Central memory CD4-positive, alpha-beta T cell (primary cell): ENCODE measurements at places on chromosomes 7 and 10.
A peak's percentile ranks its signal among the peaks of the same experiment; 100 is the strongest.

DNA sequence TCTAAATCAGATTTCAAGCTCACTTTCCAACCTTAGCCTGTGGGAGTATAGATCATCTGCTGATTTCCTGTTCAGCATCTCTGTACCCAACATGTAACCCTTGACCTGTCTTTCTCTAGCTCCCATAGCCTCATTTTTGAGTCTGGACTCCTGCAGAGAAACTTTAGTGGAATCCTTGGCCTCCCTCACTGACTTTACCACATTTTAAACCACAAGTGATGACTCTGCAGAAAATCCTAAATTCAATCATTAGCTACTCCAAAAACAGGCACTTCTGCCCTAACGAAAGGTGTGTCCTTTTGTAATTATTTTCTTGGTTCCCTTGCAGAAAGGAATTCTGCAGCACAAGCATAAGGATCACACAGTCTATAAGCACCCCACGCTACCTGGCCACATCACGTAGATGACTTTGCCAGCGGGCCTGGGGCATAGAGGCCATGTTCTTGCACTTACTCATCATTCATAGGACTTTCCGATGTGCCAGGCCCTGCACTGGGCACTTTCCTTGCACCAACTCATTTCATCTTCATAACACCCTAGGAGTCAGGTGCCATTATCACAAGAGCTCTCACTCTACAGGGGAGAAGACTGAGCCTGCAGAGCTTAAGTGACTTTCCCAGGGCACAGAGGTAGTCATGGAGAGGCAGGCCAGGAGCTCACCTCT is 57.2 kb upstream of the OPALIN start:
- DNase-seq: no peak

- no peak for DNase-seq
Observed at GRCh38 chr7:158371856-158372255, 215.8 kb downstream of the PTPRN2 start.

DNA sequence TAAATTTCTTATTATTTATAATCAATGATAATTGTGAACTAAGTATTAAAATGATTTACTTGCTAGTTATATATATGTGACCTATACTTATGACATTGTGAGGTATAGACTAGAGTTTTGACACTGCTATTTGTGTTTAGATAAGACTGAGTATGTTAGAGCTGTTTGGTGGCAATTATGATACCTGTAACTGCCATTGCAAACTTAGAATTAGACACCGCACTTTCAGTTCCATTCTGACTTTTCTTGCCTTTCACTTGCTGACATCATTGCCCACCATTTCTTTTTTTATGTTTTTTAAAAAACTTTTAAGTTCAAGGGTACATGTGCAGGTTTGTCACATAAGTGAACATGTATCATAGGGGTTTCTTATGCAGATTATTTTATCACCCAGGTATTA is 214.5 kb downstream of the MBL2 start:
- DNase-seq: no peak

DNA sequence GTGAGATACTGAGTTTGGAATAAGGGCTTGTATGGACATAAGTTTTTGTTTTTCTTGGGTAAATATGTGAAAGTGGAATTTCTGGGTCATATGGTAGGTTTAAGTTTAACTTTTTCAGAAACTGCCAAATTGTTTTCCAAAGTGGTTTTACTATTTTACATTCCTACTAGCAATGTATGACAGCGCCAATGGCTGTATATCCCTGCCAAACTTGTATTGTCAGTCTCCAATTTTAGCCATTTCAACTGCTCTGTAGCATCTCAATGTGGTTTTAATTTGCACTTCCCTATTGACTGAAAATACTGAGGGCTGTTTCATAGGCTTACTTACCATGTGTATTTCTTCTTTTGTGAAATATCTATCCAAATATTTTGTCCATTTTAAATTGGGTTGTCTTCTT is 90.5 kb upstream of the ZNF32 start:
- no peak for DNase-seq

DNA sequence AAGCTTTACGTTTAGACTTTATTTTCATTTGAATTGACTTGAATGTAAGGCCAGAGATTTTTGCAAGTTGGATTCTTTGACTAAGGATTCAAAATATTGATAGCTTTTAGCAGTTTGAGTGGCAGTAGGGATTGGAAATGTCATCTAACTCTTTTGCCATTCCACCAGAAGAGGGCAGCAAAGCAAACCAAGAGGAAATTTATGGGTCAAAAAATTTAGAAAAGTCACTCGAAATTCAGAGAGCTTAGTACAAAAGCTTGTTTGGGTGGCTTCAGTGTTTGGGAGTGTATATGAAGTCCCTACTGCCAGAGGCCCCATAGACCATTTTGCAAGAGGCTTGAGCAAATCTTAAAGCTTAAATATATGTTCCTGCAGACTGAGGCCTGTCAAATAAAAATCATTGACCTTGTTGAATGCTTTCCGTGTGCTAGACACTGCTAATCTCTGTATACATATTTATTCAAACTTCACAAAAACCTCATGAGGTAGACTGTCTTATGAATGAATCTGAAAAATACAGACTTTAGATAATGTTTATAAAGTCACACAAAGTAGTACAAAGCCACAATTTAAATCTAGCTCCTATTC is 44.6 kb upstream of the RSBN1L start:
- DNase-seq: peak; percentile 28

DNA sequence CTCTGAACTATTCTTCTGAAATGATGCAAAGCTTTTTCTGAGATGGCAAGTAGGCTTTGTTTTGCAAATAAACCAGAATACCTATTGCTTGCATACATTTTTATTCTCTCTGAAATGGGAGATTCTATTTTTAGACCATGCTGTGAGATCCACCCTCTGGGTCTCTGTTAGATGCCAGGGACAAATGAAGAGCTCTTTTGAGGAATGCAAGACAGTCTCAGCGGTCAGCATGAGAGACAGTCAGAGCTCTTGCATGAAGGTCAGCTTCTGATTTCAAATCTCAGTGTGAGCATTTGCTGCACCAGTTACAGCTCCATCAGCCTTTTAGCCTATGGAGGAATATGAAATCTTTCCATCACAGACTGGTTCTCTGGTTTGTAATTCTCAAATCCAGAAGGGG is 429.9 kb upstream of the KLF6 start:
- DNase-seq: no peak

- no peak for DNase-seq
Observed at GRCh38 chr10:102241032-102241443, 274 bp downstream of the PITX3 start.

- DNase-seq: no peak
Observed at GRCh38 chr7:99679032-99679399, 780 bp downstream of the CYP3A5 start.

- DNase-seq: no peak
Observed at GRCh38 chr7:112183266-112183665, 22.9 kb downstream of the DOCK4 start.

DNA sequence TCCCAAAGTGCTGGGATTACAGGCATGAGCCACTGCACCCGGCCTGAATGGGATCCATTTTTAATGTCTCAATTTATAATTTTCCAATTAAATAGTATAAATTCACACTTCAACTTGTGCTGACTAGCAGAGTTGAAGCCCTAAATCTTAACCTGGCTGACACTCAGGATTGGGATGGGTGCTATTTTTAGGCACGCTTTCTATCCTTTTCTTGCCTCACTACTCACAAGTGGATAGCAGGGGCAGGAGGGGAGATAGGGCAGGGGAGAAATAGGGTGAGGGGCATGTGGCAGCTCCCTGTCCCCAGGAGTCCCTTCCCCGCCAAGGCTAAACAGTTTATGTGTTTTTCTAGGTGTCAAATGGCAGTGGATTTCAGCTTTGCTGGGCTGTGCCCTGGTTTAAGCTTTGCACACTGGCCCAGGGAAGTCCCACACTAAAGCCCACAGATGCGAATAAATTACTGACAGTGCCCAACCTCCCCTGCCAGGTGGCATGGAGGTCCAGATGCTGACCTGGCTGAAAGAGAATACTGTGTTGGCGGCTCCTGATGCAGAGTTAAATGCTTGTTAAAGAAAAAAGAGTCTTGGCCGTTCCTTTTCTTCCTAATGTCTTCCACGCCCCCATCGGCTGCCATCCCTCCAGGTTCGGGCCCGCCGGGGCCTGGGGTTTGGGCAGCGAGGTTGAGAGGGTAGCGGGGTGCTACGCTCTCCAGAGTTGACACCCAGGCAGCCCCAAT is 36.2 kb upstream of the EFCAB10 start:
- no peak for DNase-seq
